ENCODE measurements at places on chromosomes 13 and 19.

GRCh38 chr19:45924891-45925447 lies 10.4 kb upstream of the NANOS2 start:
- no peak for DNase-seq

DNA sequence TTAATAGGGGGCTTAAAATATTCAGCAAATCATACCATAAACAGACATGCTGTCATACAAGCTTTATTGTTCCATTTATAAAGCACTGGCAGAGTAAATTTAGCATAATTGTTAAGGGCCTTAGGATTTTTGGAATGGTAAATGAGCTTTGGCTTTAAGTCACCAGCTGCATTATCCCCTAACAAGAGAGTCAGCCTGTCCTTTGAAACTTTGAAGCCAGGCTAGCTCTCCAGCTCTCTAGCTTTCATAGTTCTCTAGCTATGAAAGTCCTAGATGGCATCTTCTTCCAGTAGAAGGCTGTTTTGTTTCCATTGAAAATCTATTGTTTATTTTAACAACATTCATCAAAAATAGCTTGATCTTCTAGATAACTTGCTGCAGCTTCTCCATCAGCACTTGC lies 420.8 kb upstream of the GPC6 start:
- no peak for DNase-seq

- no peak for DNase-seq
Measured at GRCh38 chr13:29452773-29453616, 142.5 kb downstream of the SLC7A1 start.

DNA sequence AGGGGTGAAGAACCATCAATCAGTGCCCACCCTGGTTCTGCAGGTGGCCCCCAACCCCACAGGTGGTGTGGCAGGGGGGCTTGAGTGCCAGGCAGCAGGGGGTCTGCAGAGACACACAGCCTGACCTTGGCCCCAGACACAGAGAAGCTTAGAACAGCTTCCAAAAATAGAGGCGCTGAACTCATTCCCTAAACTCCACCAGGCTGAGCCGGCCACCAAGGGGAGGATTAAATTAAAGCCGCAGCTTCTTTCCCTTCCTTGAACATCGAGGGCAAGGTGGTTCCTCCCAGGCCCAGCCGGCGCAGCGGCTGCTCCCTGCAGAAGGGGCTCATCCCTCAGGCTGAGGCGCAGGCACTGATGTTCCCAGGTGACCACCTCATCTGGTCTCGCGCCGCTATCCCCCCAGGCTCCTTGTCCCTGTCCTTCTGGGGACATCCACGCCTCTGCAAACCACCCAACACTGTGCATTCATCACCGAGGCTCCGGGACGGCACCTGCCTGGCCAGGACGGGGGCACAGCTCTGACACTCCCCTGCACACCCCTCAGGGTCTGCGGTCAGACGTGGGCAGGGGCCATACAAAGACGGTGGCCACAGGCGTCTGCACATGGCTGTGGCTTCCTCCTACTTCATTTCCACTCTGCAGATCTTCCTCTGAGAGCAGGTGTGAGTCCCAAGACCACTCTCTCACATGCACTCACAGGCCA lies 30.9 kb downstream of the LAMP1 start:
- no peak for DNase-seq

DNA sequence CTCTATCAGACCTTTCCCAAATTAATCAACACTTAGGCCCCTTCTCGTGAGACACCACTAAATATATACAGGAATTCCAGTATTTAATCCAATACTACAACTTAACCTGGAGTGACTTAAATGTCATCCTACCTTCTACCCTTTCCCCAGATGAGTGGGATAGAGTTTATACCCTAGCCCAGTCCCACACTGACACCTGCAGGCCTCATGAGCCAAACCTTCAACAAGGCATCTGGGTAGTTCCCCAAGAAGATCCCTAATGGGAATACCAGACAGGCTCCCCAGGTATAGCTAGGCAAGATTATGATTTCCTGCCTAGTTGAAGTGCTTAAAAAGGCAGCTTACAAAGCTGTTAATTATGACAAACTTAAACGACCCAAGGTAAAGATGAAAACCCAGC lies 15.9 kb downstream of the ZNF83 start:
- no peak for DNase-seq

GRCh38 chr19:2046046-2046907 lies 4.8 kb downstream of the MKNK2 start:
- DNase-seq: no peak

- DNase-seq: no peak
Measured at GRCh38 chr13:111627596-111627995, 307.2 kb downstream of the TEX29 start.

DNA sequence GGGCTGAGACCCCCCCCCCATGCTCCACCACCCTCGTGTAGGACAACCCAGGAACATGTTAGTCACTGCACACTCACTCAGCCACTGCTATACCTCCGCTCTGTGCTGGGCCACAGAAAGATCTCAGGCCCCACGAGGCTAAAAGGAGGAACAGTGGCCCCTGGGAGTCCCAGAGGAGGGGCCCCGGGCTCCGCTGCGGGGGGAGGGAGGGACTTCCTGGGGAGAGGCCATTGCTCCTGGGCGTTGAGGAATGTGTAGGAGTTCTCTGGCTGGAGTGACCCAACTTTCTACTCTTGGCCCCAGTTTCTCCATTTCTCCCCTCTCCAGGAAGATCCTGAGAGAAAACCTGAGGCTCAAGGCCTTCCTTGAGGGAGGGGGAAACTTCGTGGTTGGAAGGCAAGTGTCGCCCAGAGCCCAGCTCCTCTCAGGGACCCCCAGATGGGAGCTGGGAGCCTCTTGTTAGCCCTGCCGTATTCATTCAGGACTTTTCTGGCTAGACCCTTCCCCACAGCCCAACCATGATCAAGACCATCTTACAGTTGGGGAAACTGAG lies 13.6 kb downstream of the ONECUT3 start:
- no peak for DNase-seq

DNA sequence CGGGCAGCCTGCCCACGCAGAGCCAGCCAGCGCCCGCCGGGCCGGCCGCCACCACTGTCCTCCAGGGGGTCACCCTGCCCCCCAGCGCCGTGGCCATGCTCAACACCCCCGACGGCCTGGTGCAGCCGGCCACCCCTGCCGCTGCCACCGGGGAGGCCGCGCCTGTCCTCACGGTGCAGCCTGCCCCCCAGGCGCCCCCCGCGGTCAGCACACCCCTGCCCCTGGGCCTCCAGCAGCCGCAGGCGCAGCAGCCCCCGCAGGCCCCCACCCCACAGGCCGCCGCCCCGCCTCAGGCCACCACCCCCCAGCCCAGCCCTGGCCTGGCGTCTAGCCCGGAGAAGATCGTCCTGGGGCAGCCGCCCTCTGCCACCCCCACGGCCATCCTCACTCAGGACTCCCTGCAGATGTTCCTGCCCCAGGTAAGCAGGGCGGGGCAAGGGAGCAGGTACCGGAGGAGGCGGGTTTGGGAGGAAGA lies 32.3 kb upstream of the EHD2 start:
- DNase-seq: no peak

DNA sequence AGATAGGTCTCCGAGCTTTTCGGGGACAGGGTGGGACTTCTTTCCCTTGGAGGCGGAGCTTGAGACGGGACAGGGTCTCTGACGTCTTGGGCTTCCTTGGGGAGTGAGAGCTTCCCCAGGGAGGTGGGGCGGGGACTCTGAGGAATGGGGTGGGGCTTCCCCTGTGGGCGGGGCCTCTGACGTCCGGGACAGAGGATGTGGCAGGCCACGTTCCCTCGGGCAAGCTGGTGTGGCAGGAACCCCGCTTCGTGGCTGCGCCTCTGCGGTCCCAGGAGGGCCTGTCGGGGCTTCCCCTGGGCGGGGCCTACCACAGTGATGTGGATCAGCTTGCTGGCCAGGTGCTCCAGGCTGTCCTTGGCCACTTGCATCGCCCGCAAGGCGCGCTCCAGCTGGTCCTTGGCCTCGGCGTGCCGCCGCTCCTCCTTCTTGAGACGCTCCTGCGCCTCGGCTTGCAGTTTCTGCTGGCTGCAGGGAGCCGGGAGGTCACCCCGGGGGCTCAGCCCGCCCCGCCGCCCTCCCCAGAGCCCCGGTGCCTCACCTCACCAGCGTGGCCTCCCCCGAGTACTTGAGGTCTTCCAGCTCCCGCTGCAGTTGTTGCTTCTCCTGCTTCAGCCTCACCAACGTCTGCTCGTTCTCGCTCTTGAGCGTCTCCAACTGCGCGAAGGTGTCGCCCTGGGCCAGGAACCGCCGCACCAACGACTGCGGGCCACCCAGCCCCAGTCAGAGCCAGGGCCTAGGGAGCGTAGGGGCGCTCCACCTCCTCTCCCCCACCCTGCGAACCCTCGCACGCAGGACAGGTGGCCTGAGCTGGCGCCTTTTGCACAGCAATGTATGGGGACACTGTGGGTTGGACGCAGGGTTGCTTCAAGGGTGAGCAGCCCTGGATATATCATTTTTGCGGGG lies 3.3 kb upstream of the RGL3 start:
- DNase-seq: no peak

DNA sequence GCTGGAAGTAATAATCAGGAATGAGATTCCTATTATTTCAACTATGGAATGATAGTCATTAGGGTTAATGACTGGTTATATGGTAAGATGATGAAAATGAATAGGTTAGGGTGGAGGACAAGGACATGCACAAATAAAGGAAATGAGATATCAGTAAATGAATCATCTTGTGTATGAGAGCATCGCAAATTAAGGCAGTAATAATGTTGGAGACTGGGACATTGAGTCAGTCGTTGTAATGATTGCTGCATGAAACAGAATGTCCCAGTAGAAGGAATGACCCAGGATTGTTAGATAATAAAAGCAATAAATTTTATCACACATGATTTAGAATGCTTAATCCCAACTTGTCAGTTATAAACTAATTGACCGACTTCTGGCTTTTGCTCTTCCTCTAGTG lies 1733.7 kb upstream of the PCDH20 start:
- no peak for DNase-seq

All from AG09309 (cell line).